ENCODE measurements at places on chromosomes 3 and 15. TPM values are rescaled to one million over a fixed set of nuclear protein-coding genes. Genes with fewer than 3 reads are reported as not detected.

Gene TRNT1
- 28.0 TPM for polyA plus RNA-seq

Gene C3orf85
- polyA plus RNA-seq, result not detected

Gene SLC22A14
- not detected for polyA plus RNA-seq

Gene P2RY13
- polyA plus RNA-seq, result not detected

Gene HYKK
- polyA plus RNA-seq, result not detected

Gene NKIRAS1
- polyA plus RNA-seq, result 5.2 TPM

Gene CLRN1
- not detected for polyA plus RNA-seq

Gene SMCO1
- not detected for polyA plus RNA-seq

Gene ACAD9
- 15.9 TPM for polyA plus RNA-seq

Gene SLC9C1
- polyA plus RNA-seq, result not detected

Gene CELSR3
- polyA plus RNA-seq, result not detected

Gene VPS13C
- polyA plus RNA-seq, result 22.7 TPM

Data from naive B cell (primary cell).